Lower leg skin (tissue), 4 donors: ENCODE measurements at places on chromosomes 1 and 21.

GRCh38 chr1:93779540-93780165, 98.0 kb upstream of the BCAR3 start:
- no peak for DNase-seq

- DNase-seq = no peak
These were observed 216.6 kb downstream of the MRPL39 start for GRCh38 chr21:25390701-25391100.

- DNase-seq = no peak
These were observed 40.5 kb downstream of the TRIT1 start for GRCh38 chr1:39842836-39843235.

DNA sequence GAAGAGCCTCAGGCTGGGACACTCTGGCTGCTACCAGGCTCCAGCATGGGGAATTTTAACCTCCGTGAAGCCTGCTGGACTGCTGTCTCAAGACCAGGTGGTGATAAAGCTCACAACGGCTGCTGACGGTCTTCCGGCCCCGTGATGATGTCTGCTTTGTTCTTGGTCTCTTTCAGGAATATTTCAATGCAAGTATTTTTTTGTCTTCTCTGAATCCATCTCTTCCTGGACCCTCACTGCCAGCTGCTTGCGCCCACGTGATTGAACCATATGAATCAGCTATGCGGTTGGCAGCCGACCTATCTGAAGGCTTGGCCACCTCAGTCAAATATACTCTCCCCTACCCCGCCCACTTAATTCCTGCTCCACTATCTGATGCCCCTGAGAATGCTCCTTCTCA, 14.6 kb upstream of the SLC6A17 start:
- no peak for DNase-seq

GRCh38 chr1:1204425-1204920, 1.9 kb downstream of the TNFRSF18 start:
- DNase-seq = no peak

GRCh38 chr1:78601068-78601467, 19.2 kb upstream of the IFI44L start:
- DNase-seq = no peak

GRCh38 chr1:86696522-86696921, 7.9 kb upstream of the SH3GLB1 start:
- no peak for DNase-seq

GRCh38 chr1:11479375-11479979, 522 bp downstream of the DISP3 start:
- DNase-seq = no peak

GRCh38 chr21:29943885-29944284, 4.1 kb upstream of the GRIK1 start:
- DNase-seq = no peak

DNA sequence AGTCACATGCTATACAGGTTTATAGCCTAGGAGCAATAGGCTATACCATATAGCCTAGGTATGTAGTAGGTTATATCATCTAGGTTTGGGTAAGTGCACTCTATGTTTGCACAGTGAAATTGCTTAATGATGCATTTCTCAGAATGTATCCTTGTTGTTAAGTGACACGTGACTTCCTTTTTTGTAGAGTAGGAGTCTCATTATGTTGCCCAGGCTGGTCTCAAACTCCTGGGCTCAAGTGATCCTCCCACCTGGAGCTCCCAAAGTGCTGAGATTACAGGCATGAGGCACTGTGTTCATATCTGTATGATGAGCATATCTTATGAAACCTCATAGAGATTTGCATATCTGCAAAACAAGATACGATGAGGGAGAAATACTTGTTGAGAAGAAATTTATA, 13.8 kb upstream of the ABCB10 start:
- DNase-seq = no peak

DNA sequence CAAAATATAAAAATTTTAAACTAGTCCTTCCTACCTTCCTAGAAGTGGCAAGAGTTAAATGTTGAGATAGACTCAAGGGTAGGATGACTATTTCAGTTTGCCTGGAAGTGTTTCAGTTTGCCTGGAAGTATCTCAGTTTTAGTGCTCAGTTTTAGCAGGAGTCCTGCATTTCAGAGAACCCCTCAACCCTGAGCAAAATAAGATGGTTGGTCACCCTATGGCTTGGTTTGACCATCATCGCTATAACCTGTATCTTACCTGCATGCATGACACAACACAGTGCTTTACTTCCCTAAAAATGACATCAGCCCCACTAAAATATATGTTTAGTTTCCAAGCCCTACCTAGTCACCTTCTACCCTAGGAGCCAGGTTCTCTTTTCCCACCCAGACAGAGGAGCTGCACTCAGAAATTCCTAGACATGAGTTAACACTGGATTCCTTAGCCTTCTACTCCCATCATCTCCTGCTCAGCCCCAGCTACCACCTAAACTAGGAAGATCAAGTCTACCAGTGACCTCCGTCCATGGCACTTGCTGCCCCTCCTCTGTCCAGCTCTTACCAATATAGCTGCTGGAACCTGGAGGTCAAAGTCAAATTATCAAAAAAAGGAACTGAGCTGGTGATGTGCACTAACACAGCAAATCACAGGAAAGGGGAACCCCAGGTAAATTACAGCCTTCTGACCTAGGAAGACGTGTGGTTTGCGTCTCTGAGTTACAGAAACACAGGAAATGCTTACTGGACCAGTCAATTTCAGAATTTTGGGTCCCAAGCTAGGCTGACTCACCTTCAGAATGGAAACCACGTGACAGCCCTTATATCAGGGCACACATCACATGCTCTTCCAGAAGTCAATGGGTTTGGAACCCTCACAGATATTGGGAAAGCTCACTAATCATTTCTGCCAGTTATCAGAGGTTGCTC, 2.2 kb upstream of the G0S2 start:
- DNase-seq = no peak

- no peak for DNase-seq
These were observed 1.8 kb downstream of the BTG3 start for GRCh38 chr21:17610911-17611310.
